Stimulated activated CD4-positive, alpha-beta T cell treated with anti-CD3 and anti-CD28 coated beads, Interleukin-2, amount 100 ng/mL, for 4 hours (primary cell): ENCODE measurements at places on chromosomes 2 and 18.

DNA sequence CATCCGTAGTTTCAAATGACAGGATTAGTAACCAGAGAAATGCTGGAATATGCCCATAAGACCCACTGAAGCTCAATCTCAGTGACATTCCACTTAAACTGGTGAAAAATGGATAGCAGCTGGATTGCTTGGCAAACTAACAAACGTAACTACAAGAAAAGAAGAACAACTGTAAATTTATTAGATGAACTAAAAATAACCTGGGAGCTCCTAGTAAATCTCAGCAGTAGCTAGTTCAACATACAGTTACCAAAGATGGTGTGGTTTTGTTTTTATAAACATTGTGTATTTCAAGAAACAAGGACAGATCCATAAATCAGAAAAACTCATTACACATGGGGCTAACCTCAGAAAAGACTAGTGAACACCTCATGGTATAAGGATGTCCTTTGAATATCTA lies 531.9 kb downstream of the XIRP2 start:
- no peak for DNase-seq

DNA sequence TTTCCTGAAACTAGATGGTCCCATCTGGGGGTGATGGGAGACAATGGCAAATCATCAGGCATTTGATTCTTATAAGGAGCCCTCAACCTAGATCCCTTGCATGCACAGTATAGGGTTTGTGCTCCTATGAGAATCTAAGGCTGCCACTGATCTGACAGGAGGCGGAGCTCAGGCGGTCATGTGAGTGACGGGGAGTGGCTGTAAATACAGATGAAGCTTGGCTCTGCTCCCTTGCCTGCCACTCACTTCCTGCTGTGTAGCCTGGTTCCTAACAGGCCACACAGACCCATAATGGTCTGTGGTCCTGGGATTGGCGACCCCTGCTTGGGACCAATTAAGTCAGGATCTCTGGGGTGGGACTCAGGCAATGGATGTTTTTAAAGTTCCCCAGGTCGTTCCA lies 293.4 kb downstream of the ZNF521 start:
- DNase-seq: no peak

- DNase-seq: no peak
These were observed 88.9 kb upstream of the NRXN1 start for GRCh38 chr2:51120754-51121280.

DNA sequence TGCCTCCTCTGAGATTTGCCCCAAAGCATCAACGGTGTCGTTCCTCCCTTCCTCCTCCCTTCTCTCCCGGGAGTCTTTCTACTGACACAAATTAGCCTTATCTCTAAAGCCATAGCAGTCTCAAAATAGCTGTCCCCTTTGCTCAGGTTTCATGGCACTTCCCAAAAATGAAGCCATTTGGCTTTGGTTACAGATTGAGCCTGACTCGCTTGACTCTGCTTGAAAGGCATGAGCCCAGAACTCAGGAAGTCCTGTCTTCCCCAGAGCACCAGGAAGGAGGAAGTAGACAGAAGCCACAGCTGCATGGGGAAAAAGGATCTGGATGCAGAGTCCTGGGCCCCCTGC lies 234.4 kb upstream of the RGPD4 start:
- DNase-seq: no peak

DNA sequence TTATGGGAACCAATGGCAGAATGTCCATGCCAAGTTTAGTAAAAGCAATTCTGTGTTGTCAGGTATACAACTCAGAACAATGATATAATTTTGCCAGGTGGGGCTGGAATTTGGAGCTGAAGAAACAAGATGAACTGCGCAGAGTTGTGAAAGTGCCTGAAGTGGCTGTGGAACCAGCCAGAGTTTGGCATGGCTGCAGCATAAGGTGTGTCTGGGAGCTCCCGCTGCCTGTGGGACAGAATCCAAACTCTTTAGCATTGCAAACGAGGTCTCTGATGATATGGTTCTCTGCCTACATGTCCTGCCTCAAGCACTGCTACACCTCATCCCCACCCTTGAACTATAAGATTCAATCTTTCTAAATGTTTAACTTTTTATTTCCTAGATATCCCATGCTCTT lies 909.7 kb downstream of the EPHA4 start:
- no peak for DNase-seq

DNA sequence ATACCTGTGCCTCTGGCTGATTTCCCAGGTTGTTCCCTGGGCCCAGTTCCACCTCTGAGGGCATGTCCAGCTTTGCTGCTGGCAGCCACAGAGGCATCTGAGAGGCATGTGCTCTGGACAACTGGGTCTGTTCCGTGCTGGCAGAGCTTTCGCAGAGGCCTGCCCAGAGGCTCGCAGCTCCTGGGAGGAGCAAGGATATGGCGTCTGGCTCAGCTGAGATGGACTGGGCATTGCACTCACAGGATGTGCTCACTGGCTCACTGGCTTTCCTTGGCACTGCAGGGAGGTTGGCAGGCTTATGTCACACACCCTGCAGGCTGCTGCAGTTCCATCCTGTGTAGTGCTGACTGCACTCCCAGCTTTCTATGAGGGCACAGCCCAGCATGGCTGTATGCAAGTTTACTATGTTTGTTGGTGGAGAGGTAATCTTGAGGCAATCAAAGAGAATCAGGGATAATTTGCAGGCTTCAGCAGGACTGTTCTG lies 172.3 kb downstream of the PRKCE start:
- no peak for DNase-seq

GRCh38 chr2:16717477-16717876 lies 51.8 kb upstream of the CYRIA start:
- DNase-seq: no peak
